ENCODE measurements at places on chromosomes 7 and 10.

GRCh38 chr7:129862682-129863081 lies 90.1 kb downstream of the UBE2H start:
- DNase-seq, result no peak

- DNase-seq, result no peak
Measured at GRCh38 chr10:60525716-60526585, 136.3 kb upstream of the ANK3 start.

DNA sequence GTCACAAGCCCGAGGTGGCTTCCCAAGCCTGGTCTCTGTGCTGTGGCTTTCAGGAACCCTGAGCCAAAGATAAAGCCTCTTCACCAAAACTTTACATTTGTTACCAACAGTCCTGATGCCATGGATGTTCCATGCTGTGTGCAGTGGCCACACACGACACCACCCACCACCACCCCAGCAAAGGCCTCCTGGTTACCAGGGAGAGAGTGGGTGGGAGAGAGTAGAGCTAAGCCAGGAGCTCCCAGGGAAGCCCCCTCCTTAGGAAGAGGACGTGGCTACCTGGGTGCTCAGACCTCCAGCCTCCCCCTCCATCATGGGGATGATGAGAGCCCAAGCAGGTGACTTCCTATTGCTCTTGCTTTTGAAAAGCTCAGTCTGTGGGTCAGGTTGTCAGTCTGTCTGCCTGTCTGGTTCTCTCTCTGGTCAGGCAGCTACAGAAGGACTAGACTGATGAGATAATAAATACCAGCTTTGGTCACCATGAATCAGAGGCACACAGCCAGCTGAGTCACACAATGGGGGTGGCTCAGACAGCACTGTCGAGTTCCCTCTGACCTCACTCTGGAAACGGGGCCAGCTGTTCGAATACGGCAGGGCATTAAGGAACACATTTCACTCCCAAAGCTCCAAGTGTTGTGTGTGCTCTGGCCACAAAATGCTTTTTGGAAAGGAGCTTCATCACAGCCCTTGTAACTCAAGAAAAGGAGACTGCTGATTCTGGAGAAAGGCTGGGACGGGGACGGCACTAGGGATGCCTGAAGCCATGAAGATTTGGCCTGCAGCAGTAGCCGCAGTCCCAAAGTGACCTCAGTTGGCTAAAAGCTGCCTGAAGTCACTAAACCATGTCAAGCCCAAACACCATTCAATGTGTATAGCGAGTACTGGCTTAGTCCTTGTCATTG lies 166.0 kb downstream of the FANK1 start:
- peak; percentile 55 for DNase-seq

- DNase-seq, result no peak
Measured at GRCh38 chr7:66910789-66911188, 10.2 kb upstream of the TMEM248 start.

- no peak for DNase-seq
Measured at GRCh38 chr7:63041786-63042185, 956.9 kb upstream of the ZNF722 start.

GRCh38 chr7:70700055-70700940 lies 431.6 kb upstream of the GALNT17 start:
- DNase-seq, result no peak

DNA sequence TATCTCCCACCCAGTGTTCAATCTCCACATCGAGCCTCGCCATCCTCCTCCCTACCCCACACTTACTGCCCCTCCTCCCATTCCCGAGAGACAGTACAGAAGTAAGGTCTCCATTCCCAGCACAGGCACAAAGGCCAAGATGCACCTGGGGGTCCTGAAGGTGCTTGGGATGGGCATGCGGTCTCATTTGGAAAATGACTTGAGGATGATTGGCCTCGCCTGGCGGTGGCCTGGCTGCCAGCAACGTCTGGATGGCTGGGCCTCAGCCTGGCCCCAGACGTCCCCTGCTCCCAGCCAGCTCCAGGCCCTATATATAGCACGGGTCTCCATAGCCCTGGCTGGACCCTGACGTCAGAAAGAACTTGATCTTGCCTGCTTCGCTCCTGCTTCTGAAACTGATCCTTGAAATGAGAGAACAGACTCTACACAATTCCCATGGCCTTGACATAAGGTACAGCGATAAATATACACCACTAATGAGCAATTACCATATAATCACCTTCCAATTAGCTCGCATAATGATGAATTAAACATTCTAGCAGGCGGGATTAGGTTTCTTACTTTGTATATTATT lies 11.8 kb downstream of the EMX2 start:
- no peak for DNase-seq

GRCh38 chr7:91411060-91411459 lies 146.8 kb downstream of the FZD1 start:
- DNase-seq, result no peak

DNA sequence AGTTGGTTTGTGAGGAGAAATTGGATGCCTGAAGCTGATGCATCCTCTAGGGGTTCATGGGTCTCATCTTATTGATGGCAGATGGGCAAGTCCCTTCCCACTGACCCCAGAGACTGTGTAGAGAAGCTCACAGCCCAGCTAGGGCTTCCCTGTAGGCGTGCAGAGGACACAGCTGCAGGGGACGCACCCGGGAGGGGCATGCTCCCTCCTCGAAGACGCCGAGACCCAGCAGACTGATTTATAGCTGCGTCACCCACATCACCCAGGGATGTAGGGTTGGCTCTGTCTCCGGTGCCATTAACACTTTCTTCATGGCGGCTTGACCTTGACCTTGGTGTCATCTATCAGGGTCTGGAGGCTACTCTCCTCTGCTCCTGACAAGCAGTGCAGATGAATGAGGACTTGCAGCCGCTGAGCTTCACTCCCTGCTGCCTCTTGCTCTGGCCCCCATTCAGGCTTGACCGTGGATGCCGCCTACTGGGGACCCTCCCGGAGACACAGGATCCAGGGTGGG lies 549.7 kb downstream of the TCERG1L start:
- no peak for DNase-seq

GRCh38 chr7:149156898-149157297 lies 9.6 kb downstream of the ZNF398 start:
- DNase-seq, result no peak

DNA sequence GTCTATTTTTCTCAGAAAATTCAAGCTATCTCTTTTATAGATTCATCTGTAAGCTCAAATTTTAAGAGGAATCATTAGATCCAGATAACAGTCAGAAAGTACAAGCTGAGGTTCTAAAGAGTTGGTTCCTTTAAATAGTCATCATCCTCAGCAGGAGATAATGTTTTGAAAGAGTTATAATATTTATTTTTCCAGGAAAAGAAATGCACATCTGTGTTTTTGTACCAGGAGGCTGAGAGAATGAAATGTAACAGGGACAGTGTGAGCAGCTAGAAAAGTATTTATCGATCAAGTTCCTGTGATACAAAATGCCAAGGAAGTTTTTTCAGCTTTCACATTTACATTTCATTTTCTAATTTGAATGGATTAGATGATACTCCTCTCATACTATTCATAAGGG lies 120.2 kb upstream of the LRRTM3 start:
- no peak for DNase-seq

DNA sequence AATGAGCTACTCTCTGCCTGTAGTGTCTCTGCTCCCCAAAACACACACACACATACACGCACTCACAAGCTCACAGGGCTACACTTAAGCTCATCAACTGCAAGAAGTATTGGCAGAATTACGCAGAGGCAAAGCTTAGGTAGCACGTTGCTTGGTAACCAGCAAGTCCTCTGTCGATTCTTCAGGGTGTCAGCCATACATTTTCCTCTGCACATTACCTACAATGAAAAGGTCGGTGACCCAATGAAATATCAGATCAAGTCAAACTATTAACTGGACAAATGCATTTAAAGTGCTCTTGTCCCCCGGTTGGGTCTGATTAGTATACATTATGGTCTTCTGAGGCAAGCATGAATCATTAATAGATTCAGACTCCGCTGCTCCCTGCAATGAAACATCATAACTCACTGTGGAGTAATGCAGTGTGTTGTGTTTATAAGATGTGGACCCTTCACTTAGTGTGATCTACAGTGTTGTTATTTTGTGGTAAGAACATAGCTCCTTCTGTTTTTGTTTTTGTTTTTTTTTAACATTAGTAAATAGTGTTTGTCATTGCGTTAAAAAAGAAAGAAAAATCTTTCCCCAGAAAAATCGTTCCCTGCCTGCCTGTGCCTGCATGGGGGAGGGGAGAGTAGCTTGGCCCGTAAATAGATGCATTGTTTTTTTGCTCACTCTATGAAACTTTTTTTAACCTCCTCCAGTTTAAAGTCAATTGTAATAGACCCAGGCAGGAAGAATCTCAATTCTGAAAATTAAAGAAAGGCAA lies 325.5 kb downstream of the SFMBT2 start:
- DNase-seq, result no peak

DNA sequence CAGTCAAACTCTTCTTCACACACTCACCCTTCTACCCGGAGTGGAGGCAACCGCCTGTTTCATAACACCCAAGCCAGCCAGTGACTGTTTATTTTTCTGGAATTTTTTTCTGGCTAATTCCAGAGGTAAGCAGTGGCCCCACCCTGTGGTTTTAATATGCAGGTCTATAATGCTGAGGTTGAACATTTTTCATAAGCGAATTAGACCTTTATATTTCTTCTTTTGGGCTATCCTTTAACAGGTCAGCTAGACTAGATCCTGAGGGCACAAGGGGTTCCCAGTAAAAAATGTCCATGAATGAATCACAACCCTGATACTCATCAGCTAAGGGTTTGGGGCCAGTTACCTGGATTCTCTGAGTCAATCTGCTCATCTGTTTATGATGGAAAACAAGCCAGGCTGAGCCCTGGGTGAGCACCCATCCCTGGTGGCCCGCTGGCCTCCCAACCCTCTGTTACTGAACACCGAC lies 76.2 kb downstream of the GRB10 start:
- DNase-seq, result no peak

GRCh38 chr7:13742126-13742525 lies 247.3 kb downstream of the ETV1 start:
- DNase-seq, result no peak

All from amygdala (tissue), 56 donors.